NCI-H187 (cell line): ENCODE measurements at places on chromosomes 3 and 15.

- no peak for DNase-seq
Measured at GRCh38 chr3:45868650-45869049, 17.7 kb upstream of the CCR9 start.

GRCh38 chr3:117665296-117665695, 955.7 kb downstream of the TUSC7 start:
- peak; percentile 17 for DNase-seq

DNA sequence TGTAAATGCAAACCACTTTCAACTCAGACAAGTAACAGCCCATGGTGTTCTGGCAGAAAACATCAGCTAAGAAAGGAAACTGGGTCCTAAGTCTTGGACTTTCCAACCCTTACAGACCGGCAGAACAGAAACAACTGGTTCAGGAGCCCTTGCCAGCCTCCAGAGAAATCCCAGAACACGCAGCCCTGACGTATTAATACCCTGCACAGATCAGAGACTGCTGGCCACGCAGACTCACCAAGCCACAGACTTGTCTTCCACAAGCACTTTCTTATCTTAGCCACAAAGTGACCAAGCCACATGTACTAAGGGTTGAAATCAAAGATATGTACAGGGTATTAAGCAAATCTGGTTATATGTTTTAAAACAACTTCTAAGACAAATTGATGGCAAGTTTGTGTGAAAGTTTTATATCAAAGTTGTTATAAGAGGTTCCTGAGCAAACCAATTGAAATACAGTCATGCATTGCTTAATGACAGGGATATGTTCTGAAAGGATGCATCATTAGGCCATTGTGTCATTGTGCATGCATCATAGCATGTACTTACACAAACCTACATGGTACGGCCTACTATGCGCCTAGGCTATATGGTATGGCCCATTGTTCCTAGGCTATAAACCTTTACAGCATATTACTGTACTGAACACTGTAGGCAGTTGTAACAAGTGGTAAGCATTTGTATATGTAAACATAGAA, 36.8 kb downstream of the BTD start:
- DNase-seq, result no peak

- no peak for DNase-seq
Measured at GRCh38 chr3:63582943-63583500, 69.5 kb upstream of the SNTN start.
